Activated CD8-positive, alpha-beta memory T cell treated with anti-CD3 and anti-CD28 coated beads for 48 hours (primary cell): ENCODE measurements at places on chromosomes 1 and 21.

- no peak for DNase-seq
Observed at GRCh38 chr1:186577216-186577615, 103.0 kb downstream of the PTGS2 start.

DNA sequence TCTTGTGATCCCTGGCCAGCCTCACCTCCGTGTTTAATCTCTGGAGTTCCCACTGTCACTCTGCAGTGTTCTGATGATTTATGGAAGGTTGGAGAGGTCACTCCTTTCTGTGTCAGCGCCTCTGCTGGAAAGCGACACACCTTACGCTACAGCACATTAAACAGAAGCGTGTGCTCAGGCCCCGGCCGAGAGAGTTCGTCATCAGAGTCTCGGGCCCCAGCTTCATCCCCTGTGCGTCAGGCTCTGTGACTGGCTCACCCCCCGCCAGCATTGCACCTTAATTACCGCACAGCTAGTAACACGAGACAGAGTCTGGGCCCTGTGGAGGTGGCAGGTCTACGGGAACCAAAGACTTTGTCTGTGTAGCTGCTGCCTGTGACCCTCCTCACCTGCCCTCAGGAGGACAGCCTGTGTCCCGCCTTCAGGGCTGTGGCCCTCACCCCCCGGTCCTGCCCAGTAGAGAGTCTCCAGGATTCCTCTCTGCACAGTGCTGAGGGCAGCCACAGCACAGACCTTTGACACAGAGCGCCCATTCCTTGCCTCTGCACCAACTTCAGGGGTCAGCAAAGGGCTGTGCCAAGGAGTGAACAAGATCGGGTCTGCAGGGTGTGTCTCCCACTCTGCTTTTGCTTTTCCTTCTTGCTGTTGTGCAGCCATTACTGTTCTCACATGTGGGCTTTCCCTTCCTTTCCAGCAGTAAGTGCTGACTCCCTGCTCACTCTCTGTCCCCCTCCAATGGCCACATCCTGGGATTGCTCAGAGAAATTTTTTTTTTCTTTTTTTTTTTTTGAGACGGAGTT, 157.6 kb downstream of the PGBD5 start:
- DNase-seq, result no peak

- peak; percentile 33 for DNase-seq
Observed at GRCh38 chr1:43582162-43582566, 51.5 kb downstream of the PTPRF start.

DNA sequence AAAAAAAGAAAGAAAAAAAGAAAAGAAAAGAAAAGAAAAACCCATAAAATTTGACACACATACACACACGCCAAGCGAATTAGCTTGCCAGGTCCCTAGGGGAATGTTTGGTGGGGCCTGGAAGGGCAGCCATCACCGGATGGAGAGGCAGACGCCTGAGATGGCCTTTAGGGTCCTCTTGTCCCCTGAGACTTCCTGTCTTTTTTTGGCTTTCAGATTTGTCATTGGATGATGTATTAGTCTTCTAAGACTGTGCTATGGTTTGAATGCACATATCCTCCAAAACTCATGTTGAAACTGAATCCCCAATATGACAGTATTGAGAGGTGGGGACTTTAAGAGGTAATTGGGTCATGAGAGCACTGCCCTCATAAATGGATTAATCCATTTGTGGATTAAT, 211.8 kb downstream of the TOMM20 start:
- no peak for DNase-seq

- no peak for DNase-seq
Observed at GRCh38 chr1:101200513-101200912, 36.3 kb upstream of the S1PR1 start.

- no peak for DNase-seq
Observed at GRCh38 chr21:34593954-34594531, 20.9 kb downstream of the RCAN1 start.

- DNase-seq, result no peak
Observed at GRCh38 chr1:22317231-22317919, 134.3 kb upstream of the ZBTB40 start.

DNA sequence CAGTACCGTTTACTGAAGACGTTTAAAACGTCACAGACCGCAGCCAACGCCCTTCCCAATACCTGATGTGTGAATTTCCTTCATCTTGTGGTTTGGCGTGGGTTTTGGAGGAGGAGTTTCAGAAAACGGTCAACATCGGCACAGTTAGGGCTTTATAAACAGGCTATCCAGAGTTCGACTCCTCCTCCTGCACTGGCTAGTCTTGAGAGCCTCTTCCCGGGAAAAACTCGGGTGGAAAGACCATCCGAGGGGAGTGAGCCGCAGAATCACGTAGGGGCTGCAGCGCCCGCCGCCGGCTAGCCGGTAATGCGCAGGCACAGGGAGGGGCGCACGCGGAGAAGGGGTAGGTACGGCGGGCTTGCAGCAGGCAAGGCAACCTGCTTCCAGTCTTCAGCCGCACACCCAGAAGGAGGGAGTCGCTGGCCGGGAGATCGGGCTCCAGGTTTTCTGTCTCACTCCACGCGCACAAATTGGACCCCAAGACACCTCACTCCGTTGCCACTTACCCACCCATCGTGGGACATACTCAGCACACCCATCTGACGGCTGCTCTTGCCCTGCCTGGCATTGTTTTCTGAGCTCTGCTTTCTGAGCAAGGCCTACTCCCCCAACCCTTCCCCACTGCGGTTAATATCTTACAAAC, 25.4 kb downstream of the SLC19A2 start:
- no peak for DNase-seq

DNA sequence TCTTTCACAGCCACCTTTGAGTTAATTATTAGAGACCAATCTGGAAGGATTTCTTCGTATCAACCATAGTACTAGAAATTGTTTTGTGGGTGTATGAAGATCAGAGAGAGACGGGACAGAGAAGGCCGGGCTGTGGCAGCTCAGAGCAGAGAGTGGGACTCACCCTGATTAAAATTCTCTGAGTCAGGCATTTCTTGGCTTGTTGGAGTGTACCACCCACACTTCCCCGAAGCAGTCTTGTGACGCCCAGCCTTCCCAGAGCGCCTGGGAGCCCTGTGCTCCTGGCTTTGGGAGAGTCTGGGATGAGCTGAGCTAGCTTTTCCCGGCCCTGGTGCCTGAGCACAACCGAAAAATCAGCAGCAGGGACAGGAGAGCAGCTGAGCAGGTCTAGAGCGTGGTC, 19.4 kb downstream of the PLEKHM2 start:
- no peak for DNase-seq

DNA sequence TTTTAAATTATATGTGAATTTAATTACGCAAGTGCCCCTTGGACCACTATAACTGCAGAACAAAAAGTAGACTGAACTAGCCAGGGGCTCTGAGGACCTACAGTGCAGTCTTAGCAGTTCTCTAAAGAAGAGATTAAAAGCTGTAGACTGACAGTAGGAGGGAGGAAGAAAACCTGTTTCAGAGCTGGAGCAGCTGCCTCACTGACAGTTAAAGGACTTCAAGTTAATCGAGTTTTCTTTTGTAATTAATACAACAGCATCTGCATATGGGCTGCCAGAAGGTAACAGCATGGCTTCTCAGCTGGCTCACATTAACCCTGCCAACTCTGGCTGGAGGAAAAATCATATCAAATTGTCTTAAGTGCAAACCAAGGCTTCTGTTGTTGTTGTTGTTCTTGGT, 19.9 kb downstream of the DSTYK start:
- no peak for DNase-seq

GRCh38 chr21:33300701-33301631, 23.8 kb upstream of the IFNAR1 start:
- no peak for DNase-seq
